Ascending aorta (tissue), 2 donors: ENCODE measurements at places on chromosomes 3 and 15. TPM values are rescaled to one million over a fixed set of nuclear protein-coding genes. Genes with fewer than 3 reads are reported as not detected.

GRCh38 chr3:160434071-160434470 is 15.5 kb downstream of the TRIM59 start:
- no peak for DNase-seq

The GPR27 gene
- total RNA-seq = 2.4 TPM

The SOX14 gene
- total RNA-seq = not detected

DNA sequence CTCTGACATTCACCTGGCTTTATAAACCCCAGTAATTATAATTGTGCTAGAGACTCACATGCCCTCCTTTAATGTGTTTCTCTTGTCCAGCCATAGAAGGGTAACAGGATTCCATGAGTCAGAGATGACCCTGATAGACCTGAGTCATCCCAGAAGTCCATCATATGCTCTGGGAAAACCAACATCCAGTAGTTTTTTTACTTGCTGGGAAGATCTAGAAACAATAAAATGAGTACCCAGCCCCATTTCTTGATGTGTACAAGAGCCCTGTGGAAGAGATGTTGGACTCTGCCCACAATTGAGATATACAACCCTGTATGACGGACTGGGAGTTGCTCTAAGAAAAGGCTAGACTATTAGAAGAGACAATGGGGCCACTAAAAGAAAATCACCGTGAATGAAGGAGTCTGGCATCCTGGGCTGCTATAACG is 22.4 kb upstream of the THUMPD3 start:
- no peak for DNase-seq

The CNBP gene
- total RNA-seq = 166 TPM

DNA sequence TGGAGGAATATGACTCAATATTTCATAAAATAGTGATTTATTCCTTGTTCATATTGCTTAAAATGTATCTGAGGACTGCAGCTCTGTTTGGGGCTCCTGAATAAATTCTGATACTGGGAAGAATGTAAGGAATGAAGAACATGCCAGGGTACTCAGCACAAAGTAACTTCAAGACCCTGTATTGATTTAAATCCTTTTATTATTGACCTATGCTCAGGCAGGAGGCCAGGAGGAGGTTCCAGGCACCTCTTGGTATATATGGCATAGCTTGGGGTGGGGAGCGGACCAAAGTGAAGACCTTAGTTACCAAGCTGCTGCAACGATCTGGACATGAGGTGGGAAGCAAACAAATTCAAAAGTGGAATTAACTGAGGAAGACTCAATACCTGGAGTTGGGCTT is 142.8 kb upstream of the PEX5L start:
- no peak for DNase-seq

DNA sequence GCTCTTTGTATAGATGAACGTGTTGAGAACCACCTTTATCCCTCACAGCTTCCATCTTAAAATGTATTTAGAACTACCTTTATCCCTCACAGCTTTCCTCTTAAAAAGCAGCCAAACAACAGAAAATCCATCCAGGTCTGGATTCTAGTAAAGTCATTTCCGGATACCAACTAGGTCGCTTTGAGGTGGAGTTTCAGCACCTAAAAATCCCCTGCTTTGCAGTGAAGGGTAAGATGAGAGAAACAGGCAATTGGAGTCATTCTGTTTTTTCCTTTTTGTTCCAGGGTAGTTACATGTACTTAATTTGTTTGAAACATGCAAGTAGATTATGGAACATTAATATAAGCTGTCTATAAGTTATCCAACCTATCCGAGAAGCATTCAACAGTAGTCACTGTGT is 192.0 kb downstream of the UBE2E2 start:
- DNase-seq = no peak

GRCh38 chr3:17054301-17054981 is 169.7 kb downstream of the PLCL2 start:
- no peak for DNase-seq

- no peak for DNase-seq
Measured at GRCh38 chr3:146277953-146278631, 27.2 kb upstream of the PLSCR4 start.

- DNase-seq = peak; percentile 87
Measured at GRCh38 chr3:13080591-13080990, 7.4 kb upstream of the IQSEC1 start.
